ENCODE measurements at places on chromosomes 7 and 10.
A peak's percentile ranks its signal among the peaks of the same experiment; 100 is the strongest.

DNA sequence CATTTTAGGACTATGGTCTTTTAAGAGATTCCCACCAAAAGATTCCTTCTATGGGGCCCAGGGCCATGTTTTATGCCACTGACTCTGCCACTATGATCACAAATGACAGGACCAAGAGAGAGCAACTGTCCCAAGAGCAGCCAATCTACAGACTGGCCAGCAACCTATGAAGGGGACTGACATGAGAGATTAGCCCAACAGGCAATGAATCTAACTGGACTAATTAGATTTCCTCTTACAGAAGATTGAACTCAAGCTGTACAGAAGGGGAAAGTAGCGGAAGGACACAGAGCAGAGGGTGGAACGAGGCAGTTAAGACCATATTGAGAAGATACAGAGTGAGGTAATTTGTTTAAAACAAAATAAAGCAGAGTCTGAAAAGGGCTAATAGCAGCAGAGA is 25.8 kb downstream of the ZNF800 start:
- no peak for DNase-seq

- no peak for DNase-seq
These were observed 132.0 kb upstream of the STK17A start for GRCh38 chr7:43450894-43451293.

DNA sequence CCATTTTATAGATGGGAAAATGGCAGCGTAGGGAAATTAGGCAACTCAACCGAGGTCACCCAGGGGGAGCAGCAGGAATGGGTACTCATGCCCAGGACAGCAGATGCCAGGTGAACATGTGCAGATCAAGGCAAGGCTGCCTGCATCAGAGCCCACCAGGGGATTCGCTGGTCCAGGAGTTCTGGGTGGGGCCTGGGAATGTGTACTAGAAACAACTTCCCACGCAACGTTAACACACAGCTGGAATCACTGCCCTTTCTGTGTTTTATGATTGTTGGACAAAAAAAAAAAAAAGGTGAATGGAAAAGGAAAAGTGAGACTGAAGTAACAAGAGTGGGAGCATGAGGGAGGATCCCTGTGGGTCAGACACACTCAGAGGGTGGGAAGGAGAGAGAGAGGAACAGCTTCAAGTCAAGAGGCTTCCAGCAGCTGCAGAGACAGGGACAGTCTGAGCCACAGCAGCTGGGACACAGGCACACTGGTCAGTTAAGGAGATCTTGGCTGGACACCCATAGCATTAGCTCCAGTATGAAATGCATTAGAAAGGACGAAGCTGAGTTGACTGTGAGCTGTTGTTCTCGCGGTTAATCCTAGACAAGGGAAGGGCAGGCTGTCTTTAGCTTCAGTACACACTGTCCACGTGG is 187.9 kb upstream of the INHBA start:
- DNase-seq, result no peak

DNA sequence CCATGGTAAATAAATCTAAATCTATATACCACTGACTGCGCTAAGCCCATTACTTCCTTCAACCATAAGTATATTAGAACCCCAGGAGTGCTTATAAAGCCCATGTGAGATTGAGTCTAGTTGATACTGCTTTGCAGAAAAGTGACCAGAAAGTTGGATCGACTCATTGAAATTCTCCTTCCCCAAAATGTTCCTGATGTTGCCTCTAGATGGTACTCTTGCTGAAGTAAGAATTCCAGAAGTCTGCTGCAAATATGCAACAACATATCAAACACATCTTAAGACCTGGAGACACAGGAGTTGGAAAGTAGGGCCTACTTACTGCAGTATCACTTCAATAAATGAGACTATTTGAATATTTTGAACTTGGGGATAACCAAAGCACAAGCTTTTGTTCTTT is 550.8 kb downstream of the IPMK start:
- DNase-seq, result no peak

DNA sequence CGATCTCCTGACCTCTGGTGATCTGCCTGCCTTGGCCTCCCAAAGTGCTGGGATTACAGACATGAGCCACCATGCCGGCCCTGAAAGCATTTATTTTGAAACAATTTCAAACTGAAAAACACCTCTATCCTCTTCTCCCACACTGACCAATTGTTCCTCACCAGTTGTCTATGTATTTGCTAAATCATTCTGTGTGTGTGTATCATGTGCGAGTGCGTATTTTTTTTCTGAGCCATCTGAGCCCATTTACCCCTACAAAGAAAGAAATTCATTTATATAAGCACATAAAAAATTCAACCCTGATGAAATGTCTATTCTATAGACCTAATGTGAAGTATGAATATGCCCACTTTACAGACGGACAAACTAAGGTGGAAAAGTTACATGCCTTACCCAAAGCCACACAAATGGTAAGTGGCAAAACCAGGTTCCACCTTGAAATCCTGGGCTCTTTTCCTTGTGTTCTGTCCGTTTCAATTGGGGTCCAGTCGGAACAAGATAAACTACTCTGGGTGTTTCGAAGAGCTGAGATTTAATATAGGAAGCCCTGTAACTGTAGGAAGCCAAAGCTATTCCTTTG is 46.8 kb downstream of the RBM17 start:
- DNase-seq, result no peak

DNA sequence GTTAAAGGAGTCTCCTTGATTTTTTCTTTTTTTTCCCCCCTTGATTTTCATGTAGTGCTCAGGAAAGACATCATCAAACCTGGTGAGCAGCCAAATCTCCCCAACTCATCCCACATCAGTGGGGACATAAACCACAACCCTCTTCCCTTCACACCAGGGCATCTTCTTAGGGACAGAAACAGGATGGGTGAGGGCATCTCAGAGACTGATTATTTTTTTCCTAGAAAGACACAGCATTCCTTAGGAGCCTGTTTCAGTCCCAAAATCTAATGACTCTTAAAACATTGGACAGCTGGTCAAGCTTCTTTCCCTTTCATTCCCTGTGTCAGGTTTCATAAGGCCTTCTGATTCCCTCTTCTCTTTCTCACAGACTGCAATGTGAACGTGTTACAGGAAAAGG is 31.5 kb upstream of the GSAP start:
- DNase-seq, result no peak

- no peak for DNase-seq
These were observed 21.4 kb downstream of the STAMBPL1 start for GRCh38 chr10:88901206-88901983.

DNA sequence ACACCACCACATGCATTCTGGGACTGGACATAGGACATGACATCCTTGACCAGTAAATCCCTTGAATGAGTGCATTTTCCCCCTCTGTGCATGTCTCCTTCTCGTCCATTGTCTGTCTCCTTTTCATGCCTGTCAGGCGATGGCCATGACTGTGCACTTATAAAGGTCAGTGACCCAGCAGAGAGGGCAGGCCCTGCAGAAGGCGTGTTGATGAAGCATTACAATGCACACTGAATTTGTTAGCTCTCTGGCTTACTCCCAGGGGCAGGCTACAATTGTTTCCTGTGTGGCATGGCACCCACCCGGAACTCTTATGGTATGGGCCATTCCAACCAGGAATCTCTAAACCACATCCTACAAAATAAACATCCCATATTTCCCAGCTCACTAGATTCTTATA is 71.1 kb downstream of the SAMD9 start:
- DNase-seq, result peak; percentile 32

- no peak for DNase-seq
These were observed 81.4 kb downstream of the NRBF2 start for GRCh38 chr10:63214571-63214970.

DNA sequence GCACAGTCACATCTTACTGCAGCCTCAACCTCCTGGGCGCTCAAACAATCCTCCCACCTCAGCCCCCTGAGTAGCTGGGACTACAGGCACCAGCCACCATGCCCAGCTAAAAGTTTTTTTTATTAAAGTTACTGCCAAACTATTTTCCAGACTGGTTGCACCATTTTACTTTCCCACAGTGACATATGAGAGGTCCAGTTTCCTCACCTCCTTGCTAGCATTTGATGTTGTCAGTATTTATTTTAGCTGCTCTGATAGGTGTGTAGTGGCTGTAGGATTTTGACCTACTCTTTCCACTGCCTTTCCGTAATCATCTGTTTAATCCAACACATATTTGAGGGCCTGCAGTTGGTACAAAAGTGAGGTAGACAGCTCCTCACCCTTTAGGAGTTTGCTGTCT is 5.4 kb upstream of the UBE3C start:
- no peak for DNase-seq

DNA sequence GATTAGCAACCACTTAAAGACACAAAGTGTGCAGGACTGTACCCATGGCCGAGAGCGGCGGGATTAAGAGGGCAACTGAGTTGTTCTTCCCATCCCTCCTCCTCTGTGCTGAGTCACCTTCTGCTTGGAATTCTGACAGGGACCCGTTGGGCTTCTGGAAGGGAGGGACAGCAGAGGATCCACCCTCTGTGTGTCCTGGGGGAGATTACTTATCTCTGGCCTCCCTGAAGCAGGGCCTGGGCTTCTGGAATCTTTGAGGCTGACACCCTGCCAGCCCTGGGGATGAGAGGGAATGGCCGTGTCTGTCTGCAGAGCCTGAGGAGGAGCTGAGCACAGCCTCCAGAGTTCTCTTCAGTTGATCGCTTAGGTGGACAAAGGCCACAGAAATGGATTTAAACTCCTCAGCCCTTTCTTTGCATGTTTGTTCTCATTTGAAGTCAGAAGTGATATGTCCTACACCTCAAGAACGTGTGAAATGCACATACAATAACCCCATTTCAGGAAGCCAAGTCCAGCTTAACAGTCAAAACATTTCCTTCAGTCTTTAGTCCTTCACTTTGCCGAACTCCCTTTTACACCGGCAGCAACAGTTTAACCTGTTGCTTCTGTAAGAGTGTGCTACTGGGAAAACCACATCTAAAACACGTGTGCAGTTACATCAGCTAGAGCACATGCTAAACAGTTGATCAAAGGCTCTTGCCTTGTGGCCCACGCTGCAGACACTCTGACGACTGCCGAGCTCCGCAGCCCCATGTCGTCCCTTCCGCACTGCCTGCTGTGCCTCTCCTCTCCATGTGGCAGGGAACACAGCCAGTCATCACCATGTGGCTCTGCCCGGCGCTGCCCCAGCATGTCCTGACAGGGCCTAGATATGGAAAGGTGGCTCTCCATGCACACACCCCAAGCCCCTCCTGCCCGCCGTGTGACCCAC is 55.7 kb downstream of the IKZF1 start:
- no peak for DNase-seq

GRCh38 chr10:96369890-96370583 is 11.2 kb upstream of the OPALIN start:
- DNase-seq, result no peak

DNA sequence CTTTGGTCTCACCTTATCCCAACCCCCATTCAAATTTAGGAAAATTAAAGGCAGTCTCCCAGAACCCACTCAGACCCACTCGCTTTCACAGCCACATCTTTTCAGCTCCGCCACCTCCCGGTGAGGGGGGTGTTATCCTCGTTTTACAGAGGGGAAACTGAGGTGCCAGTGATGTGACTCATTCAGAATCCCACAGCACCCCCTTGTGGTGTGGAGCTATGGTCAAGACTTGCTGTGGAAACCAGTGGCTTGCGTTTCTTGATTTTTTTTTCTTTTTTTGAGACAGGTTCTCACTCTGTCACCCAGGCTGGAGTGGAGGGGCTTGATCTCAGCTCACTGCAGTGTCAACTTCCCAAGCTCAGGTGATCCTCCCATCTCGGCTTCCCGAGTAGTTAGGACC is 27.6 kb downstream of the SLC35G1 start:
- DNase-seq, result peak; percentile 7

DNA sequence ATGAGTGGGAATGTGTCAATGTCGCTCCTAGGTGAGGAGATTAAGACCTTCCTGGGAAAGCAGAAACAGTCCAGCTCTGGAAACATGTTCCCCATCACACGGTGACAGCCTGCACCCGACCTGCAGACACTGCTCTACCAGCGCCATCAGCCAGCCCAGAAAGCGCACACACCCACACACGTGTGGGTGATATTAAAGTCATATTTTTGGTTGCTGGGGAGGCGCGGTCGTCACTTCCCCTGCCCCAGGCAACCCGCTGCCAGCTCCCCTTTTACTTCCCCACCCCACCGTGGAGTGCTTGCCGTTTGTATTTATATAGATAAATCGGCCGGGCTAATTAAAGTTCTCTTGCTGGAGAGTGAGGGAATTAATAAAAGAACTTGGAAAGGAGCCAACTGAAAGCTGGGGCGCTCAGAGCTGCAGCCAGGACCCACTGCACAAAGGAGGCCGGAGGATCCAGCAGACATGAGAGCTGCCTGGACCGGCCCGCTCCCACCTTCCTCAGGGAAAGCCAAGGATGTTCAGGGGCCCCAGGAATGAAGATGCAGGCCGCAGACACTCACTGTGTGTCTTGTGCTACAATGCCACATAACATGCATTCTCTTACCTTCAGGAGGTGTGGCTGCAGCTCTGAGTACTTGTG is 145.2 kb upstream of the UNC5B start:
- DNase-seq, result no peak

DNA sequence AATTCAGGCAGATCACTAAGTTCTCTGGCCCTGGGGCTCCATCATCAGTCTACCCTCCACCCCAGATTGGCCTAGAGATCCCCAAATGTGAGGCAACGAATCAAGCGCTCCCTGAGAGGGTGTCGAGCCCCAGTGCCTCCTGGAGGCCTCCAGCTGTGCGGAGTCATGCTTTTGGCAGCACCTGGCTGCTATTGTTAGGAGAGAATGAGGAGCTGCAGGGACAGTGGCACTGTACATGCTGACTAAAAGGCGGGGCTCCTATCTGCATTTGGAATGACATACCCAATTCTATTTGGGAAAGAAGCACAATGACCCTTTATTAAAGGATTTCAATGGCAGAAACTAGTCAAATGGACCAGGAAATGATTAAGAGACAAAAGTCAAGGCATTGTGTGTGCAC is 161.8 kb downstream of the DPY19L1 start:
- DNase-seq, result no peak

GRCh38 chr10:79498291-79498829 is 14.0 kb upstream of the EIF5AL1 start:
- no peak for DNase-seq

GRCh38 chr10:71158251-71158650 is 54.1 kb upstream of the UNC5B start:
- no peak for DNase-seq

DNA sequence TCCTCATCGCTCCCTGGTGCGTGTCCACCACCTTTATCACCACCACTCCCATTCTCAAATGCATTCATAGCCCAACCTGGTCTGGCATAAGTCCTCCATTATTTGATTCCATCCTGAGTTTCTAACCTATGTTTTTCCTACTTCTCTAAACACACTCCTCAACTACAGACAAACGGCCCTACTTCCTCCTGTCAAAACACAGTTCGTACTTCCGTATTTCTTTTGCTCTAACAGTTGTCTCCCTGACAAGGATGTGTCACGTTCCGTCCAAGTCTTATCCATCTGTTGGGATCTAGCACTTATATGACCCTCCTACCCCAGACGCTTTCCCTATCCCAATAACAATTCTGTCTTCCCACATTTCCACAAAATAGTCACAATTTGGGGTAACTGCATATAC is 46.8 kb downstream of the DOCK4 start:
- DNase-seq, result no peak

DNA sequence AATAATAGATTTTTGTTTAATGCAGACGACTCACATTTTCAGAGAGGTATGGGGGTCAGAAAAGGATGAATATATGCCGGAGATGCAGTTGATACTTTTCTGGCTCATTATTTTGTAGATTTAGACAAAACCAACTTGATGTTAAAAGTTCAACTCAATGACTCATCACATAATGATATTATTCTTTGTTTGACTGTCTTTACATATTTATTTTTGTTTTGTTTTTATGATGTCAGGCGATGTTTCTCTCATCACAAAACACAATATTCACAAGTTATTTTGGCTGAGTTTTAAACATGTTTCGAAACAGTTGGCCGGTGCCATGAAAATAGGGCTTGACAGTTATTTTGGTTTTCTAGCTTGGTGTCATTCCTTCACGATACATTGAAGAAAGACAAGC is 1.3 kb downstream of the GJD4 start:
- peak; percentile 93 for DNase-seq

Measured in foreskin melanocyte (primary cell).